Activated T-helper 17 cell treated with anti-CD3 and anti-CD28 coated beads, Interleukin-2, amount 50 U/mL, for 72 hours (primary cell): ENCODE measurements at places on chromosomes 2 and 18. TPM values are rescaled to one million over a fixed set of nuclear protein-coding genes. Genes with fewer than 3 reads are reported as not detected.

DNA sequence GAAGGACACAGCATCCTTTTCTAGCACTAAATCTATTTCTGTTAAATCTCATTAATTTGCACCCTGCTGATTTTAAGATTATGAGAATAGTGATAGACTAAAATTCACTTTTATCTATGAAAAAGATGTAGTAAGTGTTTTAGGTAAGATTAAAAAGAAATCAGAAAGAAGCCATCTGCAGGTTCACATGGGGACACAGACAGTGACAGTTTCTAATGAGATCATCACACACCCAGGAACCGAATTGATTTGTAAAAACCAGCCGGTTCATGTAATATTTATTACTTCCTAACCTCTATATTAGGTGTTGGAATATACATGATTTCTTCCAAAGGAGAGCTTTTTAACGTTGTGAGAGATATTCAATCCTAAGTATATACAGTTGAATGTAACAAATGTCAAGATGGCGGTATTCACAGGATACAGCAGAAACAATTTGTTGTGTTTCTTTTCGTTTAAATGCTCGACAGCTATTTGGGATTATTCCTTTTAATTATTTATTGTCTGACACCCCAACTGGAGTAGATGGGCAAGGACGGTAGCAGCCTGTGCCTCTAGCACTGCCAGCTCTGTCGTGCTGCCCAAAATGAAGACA lies 223.4 kb downstream of the CCDC102B start:
- ATAC-seq = no peak

GRCh38 chr2:171310889-171311288 lies 122.9 kb downstream of the METTL8 start:
- ATAC-seq = peak; percentile 7

- no peak for ATAC-seq
Measured at GRCh38 chr18:56451188-56451587, 187.2 kb downstream of the TXNL1 start.

DNA sequence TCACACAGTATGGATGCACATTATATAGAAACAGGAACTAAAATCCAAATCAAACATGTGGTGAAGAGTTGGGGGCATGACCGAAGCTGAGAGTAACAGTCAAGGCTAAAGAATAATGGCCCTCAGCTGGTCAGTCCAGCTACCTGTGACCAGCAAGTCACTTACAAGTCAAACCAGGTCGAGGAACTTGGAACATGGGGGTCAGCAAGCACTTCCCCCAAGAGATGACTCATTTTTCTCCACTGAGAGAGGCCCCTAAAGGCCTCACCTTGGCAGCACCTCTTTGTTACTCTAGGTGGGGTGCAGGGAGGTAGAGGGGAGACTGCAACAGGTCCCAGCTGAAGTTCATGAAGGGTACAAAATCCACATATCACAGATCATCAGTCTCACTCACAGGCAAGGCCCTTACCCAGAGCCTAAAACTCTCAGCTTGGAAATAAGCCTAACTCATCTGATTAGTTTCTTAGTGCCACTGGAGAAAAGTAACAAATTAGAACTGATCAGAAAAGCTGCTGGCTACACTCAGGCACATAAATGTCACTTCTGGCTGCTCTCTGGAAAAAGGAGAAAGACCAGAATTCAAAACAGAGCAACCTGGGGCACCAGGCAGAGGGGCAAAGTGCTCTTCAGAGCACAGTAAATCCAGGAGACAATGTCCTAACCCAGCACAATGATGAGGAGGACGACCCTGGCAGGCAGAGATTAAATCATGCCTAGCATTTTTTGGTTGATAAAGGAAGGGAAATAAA lies 4.0 kb downstream of the SDC1 start:
- ATAC-seq = no peak

DNA sequence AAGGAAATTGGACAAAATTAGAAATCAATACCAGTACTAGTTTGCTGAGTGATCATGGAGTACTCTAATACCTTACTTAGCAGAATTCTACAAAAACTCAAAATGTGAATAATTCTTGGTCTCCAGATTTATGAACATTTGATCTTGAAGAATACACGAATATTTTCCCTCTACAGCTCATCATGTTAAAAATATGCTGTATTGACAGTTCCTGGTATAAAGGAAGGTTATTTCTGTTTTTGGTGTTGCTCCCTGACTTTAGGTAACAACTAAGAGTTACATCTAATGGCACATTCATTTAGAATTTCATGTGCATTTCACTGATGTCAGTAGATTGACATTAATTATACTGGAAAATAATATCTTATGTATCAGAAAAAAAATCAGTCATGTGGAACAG lies 479.2 kb upstream of the PKDCC start:
- ATAC-seq = no peak

DNA sequence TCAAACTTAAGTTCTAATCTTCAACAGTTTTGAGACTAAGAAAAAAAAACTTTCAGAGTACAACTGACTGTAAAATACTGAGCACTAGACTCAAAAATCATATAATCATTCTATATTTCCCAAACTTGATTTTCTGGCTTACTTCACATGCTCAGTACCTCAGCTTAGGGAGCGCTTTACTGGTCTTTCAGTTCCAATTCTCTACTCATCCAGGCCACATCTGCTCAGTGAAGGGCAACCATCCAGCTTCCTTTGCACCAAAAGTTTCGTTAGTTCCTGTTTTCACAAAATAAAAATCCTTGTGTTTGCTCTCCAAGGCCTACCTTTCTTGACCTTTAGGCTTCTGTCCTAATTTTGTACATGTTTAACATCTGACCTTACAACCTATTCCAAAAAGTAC lies 287.6 kb upstream of the LRRTM1 start:
- no peak for ATAC-seq

GRCh38 chr2:10225291-10226037 lies 77.2 kb upstream of the HPCAL1 start:
- ATAC-seq = no peak

- ATAC-seq = no peak
Measured at GRCh38 chr18:79577451-79578395, 101.9 kb upstream of the CTDP1 start.

DNA sequence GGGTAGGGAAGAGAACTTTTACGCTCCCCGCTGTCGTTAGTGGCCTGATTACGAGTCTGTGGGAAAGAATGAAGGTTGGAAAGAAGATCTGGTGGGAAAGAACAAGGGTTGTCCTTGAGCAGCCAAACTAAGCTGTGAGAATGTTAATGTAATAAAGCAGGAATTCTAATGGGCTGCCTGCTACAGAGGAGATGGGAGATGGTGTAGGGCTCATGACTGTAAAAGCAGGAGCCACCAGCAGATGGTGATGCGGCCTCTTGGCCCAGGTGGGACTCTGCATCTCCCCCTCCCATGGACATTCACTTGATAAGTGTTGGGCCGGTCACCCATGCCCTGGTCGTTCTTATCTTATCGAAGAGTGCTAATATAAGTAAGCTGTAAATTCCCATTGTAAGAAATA lies 150.0 kb downstream of the NEDD4L start:
- no peak for ATAC-seq

DNA sequence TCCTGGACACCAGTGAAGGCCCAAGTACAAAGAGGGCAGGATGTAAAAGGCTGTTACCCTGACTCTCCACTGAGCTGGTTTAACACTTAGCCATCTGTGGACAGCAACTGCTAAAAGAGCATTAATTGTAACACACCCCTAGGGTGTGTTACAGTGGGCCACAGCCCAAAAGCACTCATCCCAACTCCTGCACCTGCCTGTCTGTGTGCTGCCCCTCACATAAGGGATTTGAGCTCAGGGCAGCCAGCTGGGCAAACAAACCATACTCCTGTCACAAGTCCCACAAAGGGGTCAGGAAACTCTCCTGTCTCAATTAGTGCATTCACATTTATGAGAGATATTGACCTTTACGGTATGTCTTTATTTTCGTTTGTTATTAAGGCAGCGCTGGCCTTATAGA lies 833.1 kb upstream of the NXPH2 start:
- ATAC-seq = no peak

The DNAH7 gene
- not detected for total RNA-seq

The SCN7A gene
- not detected for total RNA-seq

The C18orf54 gene
- total RNA-seq = 14.0 TPM

The FBXO36 gene
- 0.67 TPM for total RNA-seq

The MYO3B gene
- 0.79 TPM for total RNA-seq
